Lower lobe of right lung (tissue), 2 donors: ENCODE measurements at places on chromosomes 13 and 19.

DNA sequence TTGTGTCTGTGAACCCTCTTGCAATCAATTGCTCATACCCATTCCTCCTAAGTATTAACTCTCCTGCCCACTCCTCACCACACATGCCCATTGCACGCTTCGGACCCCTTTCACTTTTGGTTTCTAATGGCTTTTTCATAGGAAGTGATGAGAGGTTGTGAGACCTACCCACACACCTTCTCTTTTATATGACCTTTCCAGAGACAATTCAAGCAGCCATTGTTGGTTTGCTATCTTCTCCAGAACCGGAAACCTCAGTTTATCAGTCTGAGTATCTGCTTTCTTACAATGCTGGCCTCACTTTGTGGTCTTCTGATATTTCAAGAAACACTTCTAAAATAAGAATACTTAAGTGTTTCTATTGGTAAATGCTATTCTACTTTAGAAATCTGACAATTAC is 1550.8 kb upstream of the SLC10A2 start:
- no peak for DNase-seq

- no peak for DNase-seq
These were observed 2.5 kb downstream of the RABAC1 start for GRCh38 chr19:41956621-41957020.

- no peak for DNase-seq
These were observed 289.2 kb upstream of the KLF12 start for GRCh38 chr13:74423434-74423833.

GRCh38 chr13:114065141-114065925 is 67.1 kb downstream of the RASA3 start:
- peak; percentile 83 for DNase-seq
